Fibroblast of skin of right biceps (primary cell): ENCODE measurements at places on chromosomes 1 and 21.

- no peak for DNase-seq
These were observed 11.2 kb downstream of the ACTRT2 start for GRCh38 chr1:3032371-3033039.

DNA sequence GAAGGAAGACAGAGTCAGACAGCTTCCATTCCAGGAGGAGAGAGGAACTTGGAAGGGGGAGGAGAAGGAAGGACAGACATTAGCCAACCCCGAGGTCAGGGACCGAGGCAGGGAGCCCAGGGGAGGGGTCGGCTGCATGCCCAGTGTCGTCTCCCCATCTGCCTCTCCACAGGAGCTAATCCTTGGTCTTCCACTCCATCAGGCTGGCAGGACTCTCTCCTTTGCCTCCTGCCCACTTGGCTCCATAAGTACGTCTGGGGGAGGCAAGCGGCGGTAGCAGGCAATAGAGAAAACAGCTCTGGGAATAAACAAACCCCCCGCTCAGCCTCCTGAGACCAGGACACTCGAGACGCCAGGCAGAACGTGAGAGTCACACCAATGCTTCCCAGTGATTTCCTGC, 71.3 kb downstream of the GRIK3 start:
- no peak for DNase-seq

DNA sequence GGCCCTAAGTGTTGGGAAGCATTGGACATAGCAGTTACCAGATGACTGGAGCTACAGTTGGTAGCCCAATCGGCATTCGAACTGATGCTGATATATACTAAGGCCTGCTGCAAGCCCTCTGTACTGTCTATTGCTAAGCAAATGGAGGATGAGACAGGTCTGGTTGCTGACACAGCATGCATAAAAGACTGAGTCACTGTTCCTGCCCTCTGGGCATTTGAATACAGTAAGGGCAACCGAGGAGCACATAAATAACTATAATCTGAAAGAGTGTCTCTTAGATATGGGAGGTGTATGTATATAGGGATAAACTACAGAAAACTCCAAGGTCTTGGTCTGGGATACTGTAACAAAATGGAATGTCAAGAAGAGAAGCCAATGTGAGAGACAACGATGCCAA, 16.8 kb upstream of the MARK1 start:
- no peak for DNase-seq

- DNase-seq = no peak
These were observed 2.1 kb upstream of the TMCO2 start for GRCh38 chr1:40245686-40246085.

DNA sequence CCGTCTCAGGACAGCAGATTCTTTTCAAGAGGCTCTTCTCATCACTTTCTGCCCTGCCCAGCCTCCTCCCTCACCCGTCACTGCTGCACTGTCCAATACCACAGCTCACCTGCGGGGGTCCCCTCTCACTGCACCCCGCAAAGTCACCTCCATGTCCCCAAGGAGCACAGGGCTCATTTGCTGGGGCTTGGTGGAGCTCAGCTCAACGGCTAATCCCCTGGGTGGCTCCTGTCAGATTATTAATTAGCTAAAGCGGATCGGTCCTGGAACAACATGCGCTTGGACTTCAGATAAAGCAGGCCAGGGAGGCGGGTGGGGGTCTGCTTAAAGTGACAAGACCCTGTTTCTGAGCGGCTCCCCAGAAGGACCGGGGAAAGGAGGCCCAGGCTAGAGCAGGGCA, 43.1 kb downstream of the CASZ1 start:
- DNase-seq = no peak

DNA sequence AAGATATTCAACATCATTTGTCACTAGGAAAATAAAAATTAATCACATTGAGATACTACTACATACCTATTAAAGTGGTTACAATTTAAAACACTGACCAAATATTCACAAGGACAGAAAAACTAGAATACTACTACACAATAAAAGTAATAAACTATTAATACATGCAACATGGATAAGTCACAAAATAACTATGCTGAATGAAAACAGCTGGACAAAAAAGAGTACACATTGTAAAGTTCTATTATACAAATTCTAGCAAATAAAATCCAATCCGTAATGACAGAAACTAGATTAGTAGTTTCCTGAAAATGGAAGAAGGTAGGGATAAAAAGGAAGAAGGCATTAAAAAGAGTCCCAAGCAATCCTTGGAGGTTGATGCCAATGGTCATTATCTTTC, 348.7 kb upstream of the PTBP2 start:
- DNase-seq = no peak

DNA sequence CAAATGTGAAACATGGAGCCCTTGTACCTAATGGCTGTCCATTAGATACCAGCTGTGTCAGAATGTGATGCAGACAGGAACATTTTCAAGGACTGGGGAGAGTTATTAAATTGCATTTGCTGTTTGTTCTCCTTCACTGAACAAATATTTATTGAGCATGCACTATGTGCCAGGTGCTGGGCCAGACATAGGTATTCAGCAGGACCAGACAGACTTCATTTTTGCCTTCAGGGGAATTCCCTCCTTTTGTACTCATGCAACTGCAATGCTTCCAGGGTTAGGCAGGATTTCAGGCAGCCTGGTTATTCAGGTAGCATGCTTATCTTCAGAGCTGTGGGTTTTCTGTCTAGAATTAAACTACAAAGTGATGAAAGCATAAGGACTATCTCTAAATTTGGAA, 64.2 kb upstream of the SMYD2 start:
- DNase-seq = no peak

GRCh38 chr1:228346731-228347130, 59.9 kb downstream of the TRIM11 start:
- DNase-seq = no peak

DNA sequence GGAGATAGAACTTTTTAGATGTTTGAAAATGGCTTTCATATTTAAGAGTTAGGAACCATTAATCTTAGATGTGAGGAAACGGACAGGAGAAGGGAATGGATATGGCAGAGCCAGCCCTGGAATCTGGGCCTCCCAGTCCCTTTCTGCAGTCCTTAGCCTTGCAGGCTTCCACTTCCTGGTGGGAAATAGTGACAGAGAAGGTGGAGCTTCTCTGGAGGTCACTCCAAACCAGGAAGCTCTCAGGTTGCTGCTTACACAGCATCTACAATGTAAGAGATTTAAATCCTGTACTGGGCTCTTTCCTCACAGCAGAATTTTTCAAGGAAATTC, 2.5 kb downstream of the S100A11 start:
- no peak for DNase-seq

DNA sequence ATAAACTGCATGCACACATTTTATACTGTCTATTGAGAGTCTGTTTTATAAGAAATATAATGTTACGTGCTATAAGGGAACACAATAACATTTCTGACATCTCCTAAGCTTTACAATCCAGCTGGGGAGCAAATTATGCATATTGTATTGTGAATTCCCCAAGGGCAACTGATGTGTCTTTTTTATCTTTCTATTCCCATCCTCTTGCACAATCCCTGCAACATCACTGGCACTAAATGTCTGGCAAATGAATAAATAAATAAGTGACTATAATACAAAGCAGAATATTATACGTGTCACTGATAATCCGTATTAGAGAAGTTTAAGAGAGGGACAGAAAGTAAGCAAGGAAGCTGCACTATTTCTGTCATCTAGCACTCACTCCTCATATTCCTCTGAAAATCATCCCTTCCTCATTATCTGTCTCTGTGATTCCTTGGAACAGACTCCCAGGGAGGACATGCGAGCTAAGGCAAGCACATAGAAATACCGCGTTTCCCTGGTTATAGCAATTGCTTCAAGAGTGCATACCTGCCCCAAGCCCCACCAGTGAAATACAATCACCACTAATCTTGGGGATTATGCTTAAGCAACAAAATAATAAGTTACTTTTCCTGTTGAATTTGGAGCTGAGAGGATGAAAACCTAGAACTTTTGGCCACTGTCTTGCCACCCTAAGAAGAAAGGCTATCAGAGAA, 205.4 kb downstream of the SMYD3 start:
- DNase-seq = no peak

- no peak for DNase-seq
These were observed 81.7 kb downstream of the ARID4B start for GRCh38 chr1:235246022-235246948.

GRCh38 chr1:15189692-15190370, 36.3 kb downstream of the TMEM51 start:
- DNase-seq = no peak

DNA sequence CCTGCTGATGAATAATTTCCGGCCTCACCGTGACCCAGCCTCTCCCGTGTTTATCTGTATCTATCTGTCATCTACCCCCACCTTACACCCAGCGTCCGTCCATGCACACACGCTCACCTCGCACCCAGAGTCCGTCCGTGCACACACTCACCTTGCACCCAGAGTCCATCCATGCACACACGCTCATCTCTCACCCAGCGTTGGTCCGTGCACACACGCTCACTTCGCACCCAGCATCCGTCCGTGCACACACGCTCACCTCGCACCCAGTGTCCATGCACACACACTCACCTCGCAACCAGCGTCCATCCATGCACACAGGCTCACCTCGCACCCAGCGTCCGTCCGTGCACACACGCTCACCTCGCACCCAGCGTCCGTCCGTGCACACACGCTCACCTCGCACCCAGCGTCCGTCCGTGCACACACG, 25.0 kb upstream of the COL18A1 start:
- no peak for DNase-seq

GRCh38 chr1:58310881-58311280, 235.6 kb downstream of the OMA1 start:
- no peak for DNase-seq

DNA sequence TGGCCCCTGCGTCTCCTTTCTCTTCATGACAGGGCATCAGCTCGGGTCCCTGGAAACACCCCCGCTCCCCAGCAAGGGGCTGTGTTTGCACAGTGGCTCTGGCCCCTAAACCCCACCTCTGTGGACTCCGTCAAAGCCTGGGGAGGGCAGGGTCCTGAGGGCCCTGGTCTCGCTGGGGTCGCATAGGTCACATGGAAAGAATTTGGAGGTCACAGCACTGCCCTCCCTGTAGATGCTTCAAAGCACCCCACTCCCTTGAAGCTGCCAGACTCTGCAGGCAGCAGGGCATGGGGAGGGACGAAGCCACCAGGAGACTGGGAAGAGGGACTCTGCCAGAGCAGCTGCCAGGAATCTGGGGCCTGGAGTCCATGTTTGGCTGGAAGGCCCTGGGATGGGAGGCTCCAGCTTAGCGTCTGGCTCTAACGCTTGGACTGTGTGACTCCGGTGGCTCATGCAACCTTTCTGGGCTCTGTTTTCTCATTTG, 36.6 kb upstream of the ECE1 start:
- DNase-seq = no peak

- no peak for DNase-seq
These were observed 6.8 kb downstream of the IKBKE start for GRCh38 chr1:206477110-206477509.

DNA sequence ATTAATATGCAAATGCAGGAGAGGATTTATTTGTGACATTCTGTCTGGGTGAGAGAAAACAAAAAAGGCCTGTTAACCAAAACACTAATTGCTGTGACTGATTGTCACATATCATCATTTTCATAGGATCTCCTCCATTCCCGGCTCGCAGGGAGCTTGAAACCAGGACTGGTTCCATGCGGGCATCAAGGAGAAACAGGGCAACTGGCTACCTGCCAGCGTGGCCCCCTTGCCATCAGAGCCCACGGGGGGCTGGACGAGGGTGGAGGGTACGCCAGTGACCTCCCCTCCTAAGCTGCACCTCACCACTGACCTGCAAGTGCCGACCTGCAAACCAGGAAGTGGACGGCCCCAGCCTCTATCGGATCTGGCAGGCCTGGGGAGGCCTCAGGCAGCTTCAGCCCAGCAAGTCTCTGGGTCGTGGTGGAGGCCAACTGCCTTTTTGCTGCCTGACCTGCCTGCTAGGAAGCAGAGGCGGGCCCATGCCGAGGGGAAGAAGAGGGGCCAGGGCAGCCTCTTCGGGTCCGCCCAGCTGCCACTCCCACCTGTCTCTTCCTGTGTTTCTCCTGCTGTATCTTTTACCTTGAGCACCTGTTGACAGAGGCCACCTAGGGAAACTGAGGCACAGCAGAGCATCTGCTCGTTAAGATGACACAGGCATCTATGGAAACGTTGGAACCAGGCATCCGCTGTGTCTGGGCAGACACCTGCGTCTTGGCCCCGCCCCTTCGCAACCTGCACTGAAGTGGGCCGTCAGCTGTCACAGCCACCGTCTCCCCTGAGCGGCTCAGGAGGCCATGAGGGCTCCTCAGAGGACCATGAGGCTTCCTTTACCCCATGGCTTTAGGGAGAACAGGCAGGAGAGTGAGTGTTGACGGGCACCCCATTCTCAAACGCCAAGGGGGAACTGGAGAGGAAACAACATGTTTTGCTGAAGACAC, 74.8 kb downstream of the CASZ1 start:
- DNase-seq = no peak

- DNase-seq = peak; percentile 74
These were observed 650 bp downstream of the PCNX2 start for GRCh38 chr1:233294913-233295236.
